ENCODE measurements at places on chromosomes 1 and 21.
A peak's percentile ranks its signal among the peaks of the same experiment; 100 is the strongest.

GRCh38 chr1:10160907-10161490 is 49.4 kb upstream of the KIF1B start:
- peak; percentile 10 for DNase-seq

DNA sequence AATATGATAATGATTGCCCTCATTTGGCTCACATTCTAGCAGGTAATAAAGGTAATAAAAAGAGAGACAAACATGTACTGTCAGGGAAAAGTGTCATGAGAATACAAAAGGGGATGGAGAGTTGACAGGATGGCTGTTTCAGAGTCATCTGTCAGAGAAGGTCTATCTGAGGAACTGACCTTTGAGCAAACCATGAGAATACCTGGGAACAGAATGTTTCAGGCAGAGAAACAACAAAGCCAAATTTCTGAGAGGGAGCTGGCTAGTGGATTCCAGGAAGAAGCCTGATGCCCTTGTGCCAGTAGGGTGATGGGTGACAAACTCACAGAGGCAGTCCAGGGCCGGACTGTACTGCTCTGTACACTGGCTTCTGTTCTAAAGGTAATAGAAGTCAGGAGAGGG is 107.2 kb downstream of the C1orf21 start:
- no peak for DNase-seq

- no peak for DNase-seq
Observed at GRCh38 chr1:193105821-193106177, 585 bp upstream of the GLRX2 start.

- DNase-seq, result no peak
Observed at GRCh38 chr1:186903374-186904136, 74.8 kb downstream of the PLA2G4A start.

DNA sequence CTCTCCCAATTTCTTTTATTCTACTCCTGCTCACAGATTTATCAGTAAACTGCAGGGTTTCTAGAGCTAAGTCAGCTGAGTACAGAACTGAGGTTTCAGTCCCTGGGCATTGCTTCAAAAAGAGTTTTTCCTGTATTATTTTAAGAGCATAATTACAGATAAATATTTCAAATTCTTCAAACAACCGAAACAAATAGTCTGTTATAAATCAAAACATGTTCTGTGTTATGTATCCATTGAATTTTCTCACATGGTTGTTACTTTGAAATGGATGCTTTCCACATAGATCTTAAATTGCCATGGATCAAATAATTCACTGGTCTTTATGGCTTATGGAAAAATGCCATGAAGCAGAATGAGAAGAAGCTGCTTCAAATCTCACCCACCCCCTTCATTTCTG is 64.5 kb downstream of the LRRC8C start:
- no peak for DNase-seq

GRCh38 chr1:109527098-109527811 is 12.4 kb upstream of the GPR61 start:
- peak; percentile 63 for DNase-seq

GRCh38 chr21:42472521-42472920 is 23.5 kb downstream of the RSPH1 start:
- DNase-seq, result no peak

DNA sequence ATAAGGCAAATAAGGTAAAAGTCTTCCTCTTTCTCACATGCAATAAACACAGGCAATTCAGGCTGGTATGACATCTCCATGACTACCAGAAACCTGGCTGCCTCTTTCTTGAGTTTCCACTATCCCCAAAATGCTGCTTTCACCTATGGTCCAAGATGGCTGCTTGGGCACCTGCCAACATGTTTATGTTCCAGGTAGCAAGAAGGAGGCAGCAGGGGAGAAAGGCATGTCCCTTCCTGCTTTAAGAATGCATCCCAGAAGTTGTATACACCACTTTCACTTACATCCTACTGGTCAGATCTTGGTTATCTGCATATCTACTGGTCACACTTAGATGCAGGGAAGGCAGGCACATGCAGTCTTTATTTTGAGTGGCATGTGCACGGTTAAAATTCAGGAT is 19.4 kb upstream of the ACOT11 start:
- DNase-seq, result no peak

DNA sequence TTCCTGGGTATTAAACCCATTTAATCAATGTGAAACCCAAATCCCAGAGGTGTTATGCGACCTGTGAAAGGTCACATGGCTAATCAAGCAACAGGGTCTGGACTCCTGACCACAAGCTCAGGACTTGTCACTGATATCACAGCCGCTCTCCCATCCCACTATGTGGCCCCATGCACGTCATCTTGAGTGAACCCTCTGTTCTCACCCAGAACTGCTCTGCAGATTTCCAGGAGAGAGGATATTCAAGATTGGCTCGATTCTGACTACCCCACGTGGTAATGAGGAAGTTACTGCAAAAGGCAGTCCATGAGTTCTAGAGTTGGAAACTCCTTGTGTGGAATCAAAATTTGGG is 173.5 kb upstream of the ETV3 start:
- DNase-seq, result no peak

DNA sequence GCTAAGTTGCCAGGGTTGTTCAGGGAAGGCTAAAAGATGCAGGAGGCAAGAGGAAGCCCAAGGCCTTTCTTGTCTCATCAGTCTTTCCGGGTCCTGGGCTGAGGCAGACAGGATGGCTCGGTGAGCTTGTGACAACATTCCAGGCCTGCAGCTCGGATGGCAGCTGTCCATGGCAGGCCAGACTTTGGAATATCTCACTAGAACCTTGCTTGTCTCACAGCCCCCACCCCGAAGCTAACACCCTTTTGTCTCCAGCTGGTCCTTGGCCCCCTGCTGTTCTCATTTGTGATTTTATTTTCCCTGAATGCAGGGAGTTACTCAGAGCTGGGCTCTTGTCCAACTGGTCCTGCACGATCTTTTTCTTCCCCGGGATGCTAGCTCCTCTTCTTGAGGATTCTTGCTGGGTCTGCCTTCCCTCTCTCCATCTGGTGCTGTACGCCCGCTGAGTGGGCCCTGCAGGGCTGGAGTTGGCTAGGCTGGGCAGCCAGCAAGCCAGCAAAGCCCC is 477.2 kb upstream of the CAMK1G start:
- peak; percentile 46 for DNase-seq

GRCh38 chr1:169538998-169539871 is 47.0 kb downstream of the F5 start:
- peak; percentile 6 for DNase-seq

DNA sequence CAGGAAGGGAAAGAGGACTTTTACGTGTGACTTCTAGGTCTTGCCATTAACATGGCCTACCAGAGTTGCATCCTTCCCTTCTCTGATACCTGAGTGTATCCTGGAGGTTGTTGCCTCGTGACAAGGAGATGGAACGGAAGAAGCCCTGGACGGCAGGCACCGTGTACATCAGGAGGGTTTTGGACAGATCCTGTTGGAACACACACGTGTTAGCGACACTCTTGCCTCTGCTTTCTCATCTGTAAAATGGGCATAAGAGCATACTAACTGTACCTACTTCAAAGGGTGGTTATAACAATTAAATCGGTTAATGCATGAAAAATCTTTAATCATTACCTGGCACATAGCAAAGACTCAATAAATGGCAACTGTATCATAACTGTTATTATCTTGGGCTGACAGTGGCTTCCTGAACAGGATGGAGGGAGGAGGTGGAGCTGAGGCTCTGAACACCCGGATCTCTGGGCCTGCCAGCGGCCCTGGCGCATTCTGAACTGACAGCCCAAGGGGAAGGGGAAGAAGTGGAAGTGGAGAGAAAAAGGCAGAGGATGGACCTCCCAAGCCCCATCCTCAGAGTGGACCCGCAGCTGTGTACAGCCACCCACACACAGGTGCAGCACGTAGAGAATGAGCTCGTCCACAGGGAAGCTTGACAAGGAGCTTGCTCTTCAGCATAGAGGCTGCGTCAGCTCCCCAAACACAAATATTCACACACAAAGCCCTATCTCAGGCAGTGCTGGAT is 30.2 kb upstream of the EXOSC10 start:
- no peak for DNase-seq

GRCh38 chr1:96554364-96554763 is 167.2 kb upstream of the PTBP2 start:
- peak; percentile 25 for DNase-seq

GRCh38 chr1:19957779-19958178 is 21.6 kb downstream of the PLA2G2A start:
- no peak for DNase-seq

Data from eye (tissue), 1 donor.